ENCODE measurements at places on chromosomes 16 and 17. TPM values are rescaled to one million over a fixed set of nuclear protein-coding genes. Genes with fewer than 3 reads are reported as not detected.

The STH gene
- total RNA-seq = not detected

The GCGR gene
- total RNA-seq = not detected

The EFCAB13 gene
- total RNA-seq = 27.0 TPM

The RHBDF1 gene
- 30.4 TPM for total RNA-seq

DNA sequence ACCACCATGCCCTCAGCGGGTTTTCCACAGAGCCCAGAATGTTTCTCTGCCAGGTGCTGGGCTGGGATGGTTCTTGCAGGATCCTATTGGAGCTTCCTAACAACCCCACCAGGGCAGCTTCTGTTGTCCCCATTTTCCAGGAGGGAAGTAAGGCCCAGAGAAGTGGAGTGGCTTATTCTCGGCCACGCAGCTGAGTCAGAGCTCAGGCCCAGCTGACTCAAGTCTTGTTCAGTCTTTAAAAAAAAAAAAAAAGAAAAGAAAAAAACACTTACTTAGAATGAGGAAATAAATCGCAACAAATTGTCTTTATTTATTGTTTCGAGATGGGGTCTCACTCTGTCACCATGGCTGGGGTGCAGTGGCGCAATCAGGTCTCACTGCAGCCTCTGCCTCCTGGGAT lies 413.0 kb downstream of the CPPED1 start:
- DNase-seq = no peak

- no peak for DNase-seq
These were observed 215.6 kb downstream of the TMEM114 start for GRCh38 chr16:8374586-8375231.

- no peak for DNase-seq
These were observed 160.9 kb upstream of the CDH5 start for GRCh38 chr16:66205287-66206231.

- DNase-seq = no peak
These were observed 7.6 kb downstream of the ITGA2B start for GRCh38 chr17:44381810-44382305.

DNA sequence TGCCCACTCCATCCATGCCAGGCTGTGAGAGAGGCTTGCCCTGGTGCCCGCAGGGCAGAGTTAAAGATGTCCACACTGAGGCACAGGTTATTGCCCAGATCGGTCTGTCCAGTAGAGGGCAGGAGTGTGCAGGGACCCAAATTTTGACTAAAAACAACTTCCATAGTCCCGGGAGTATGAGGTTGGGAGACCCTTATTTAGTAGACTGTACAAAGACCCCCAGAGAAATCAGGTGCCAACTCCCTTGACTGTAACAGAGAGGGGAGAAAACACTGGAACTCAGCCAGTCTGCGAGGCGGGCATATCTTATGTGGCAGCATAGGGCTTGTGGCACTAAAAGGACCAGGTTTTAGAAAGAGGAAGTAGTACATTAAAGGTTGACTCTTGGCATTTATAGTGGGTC lies 43.4 kb downstream of the HNF1B start:
- peak; percentile 58 for DNase-seq

DNA sequence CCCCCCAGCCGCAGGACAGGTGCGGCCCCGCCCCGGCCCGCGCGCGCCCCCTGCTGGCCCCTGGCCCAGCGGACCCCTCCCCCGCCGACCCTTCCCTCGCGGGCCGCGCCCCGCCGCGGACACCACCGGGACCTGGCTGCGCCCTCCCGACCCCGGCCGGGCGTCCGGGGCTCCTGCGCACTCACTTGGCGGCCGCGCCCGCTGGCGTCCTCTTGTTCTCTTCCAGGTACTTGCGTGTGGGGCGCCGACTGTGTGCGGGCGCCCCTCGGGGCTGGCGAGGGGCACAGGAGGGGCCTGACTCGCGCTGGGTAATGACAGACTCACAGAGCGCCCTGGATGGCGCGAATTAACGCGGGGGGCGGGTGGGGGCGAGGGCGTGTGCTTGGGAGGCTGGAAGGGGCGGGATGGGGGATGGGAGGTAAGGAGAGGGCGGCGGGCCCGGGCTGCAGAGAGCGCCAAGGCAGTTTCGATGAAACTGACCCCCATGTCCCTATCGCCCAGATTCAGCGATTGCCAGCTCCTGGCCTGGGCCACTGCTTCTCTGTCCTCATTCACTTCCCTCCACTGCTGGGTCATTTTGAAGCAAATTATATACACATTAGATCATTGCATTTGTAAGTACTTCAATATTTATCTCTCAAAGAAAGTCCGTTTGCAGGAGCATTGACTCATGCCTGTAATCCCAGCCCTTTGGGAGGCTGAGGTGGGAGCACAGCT lies 445 bp upstream of the DBNDD1 start:
- DNase-seq = peak; percentile 40
